Activated T-cell treated with anti-CD3 and anti-CD28 coated beads, Interleukin-2, amount 50 U/mL, for 72 hours (primary cell): ENCODE measurements at places on chromosomes 12 and 14. TPM values are rescaled to one million over a fixed set of nuclear protein-coding genes. Genes with fewer than 3 reads are reported as not detected.

Gene GPATCH2L
- 80.1 TPM for total RNA-seq

Gene B4GALNT1
- 2.5 TPM for total RNA-seq

Gene CLEC4D
- total RNA-seq, result not detected

Gene AVPR1A
- total RNA-seq, result not detected

Gene ANO2
- not detected for total RNA-seq

Gene KCNMB4
- 2.2 TPM for total RNA-seq

Gene LTB4R
- total RNA-seq, result 28.5 TPM

Gene WDHD1
- 50.7 TPM for total RNA-seq

GRCh38 chr14:26128931-26129671, 468.7 kb downstream of the NOVA1 start:
- H3K36me3 ChIP-seq, result no peaks in the 10 kb centered on the region
- H3K4me1 ChIP-seq, result no peaks in the 10 kb centered on the region
- H3K4me3 ChIP-seq, result no peak overlapping the region

GRCh38 chr12:76896274-76896673, 17.5 kb upstream of the CSRP2 start:
- no peaks in the 10 kb centered on the region for H3K36me3 ChIP-seq
- no peak overlapping the region for H3K4me3 ChIP-seq
- no peak overlapping the region for H3K27ac ChIP-seq

DNA sequence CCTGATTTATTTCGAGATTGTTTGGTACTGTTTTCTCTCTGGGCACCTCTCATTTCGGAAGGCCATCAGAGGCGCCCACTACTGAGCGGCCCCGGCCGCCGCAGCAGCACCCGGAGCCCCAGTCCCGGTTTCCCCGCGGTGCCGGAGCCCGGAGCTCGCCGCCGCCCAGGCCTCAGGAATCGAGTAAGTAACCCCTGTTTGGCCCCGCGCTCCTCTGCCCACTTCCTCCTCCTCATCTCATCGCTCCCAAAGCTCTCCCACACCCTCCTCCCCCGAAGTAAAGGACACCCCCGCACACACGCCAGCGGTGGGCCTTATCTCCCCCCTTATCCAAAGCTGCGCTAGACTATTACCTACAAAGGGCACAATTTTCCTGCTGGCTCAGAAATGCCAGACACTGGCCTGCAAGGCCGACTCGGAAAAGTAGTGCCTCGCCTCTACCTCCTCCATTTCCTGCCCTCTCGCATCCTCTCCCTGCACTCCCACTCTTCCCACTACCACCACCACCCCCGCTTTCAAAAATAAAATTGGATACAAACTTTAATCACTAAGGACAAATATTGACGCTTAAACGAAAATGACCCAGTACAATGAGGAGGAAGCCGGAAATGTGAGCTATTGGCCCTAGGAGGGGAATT, 637 bp upstream of the FOXG1 start:
- DNase-seq, result no peak
- peak overlapping the region; percentile 64 for H3K4me3 ChIP-seq
- peaks cover 14% of the 10 kb centered on the region for H3K36me3 ChIP-seq
- H3K27ac ChIP-seq, result peak overlapping the region; percentile 65

DNA sequence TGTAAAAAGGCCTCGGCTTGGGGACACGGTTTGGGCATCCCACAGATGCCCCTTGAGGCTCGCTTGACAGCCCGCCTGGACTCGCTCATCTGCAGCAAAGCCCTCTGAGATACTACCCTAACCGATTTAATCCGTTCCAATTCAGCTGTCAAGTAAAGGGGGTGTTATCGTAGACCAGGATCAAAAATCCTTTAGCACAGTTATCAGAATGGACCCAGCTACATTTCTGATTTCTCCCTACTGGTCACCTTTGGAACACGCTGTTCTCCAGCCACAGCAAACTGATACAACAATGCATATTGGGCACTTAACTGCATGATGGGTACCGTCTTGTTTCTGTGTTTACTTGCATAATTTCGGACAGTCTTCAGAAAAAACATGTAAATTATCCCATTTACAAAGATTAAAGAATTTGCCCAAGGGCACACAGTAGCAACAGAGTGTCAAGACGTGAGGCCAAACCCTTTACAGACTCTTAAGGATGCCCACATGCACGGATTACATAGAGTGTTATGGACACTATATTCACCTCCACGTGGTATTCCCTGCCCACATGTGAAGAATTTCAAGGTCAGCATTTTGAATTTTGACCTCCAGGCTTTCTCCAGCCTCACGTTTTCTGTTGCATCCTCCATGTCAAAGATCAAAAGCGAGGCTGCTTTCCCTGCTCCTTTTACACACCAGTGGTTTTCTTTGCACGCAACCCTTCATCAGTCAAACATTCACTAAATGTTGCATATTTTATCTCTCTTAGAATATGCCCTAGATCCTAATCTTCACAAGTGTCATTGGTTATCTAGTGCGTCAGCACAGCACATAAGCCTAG, 3.2 kb upstream of the DUSP6 start:
- H3K27ac ChIP-seq, result no peak overlapping the region
- peaks cover 25% of the 10 kb centered on the region for H3K4me1 ChIP-seq
- no peak for DNase-seq
- H3K27me3 ChIP-seq, result peaks cover 11% of the 10 kb centered on the region
- peaks cover 12% of the 10 kb centered on the region for H3K36me3 ChIP-seq

DNA sequence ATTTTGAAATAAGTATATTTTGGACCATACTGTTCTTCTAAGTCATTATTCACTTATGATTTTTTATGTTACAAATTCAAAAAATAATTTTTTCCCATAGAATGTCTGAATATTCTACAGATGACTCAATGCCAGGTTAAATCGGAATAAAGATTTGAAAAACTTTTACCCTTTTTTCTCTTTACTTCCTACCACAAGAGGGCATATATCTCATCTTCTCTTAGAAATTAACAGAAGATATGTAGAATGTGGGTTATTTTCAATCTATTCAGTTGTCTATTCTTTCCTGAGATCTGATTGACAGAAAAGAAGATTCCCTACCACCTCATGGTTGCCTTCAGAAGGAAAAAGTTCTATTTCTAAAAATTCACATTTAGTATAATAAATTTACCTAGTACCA, 53.0 kb upstream of the KITLG start:
- no peak overlapping the region for H3K4me3 ChIP-seq
- H3K27me3 ChIP-seq, result peaks cover 6% of the 10 kb centered on the region
- H3K4me1 ChIP-seq, result no peaks in the 10 kb centered on the region
- H3K36me3 ChIP-seq, result no peaks in the 10 kb centered on the region

DNA sequence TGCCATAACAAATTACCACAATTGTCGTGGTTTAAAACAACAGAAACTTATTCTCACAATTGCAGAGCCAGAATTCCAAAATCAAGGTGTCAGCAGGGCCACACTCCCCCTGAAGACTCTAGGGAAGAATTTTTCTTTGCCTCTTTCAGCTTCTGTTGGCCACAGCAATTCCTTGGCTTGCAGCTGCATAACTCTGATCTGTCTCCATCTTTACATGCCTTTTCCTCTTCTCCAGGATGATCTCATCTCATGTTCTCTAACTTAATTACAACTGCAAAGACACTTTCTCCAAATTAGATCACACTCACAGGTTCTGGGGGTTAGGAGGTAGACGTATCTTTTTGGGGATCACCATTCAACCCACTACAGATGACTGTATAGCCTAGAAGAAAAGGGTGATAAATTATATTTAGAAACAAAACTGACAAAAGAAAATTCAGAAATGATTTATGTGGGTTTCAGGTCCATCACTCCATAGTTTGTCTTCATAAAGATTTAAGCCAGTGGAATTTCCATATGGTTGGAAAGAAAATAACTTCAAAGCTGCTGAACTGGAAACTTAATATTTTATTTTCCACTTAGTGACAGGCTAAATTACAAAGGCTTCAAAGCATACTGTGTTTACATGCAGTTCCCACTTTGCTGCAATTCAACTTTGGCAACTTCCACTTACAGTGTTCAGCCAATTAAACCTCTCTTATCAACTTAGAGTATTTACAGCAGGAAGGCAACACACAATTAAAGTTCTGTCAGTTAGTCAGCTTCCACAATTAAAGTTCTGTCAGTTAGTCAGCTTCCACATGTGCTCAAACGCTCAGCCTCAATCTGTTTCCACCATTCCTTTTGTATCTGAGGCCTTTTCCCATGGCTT, 213.3 kb downstream of the EPS8 start:
- peaks cover 56% of the 10 kb centered on the region for H3K4me1 ChIP-seq
- no peak for DNase-seq
- peaks cover 5% of the 10 kb centered on the region for H3K36me3 ChIP-seq
- no peaks in the 10 kb centered on the region for H3K27me3 ChIP-seq

DNA sequence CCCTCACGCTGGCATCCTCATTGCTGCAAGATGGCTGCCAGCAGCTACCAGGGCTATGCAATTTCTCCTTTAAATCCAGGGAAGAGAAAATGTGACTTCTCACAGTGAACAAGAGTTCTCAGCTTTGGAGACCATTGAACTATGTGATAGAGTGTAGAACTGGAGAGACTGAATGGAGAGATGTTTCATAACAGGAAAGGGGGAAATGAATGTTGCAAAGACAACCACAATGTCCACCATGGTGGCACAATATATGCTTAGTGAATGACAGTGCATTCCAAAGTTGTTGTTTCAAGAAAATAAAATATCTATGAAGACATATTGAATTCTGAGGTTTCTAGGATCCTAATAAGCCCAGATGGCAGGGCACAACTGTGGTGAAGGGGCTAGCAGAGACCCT, 13.2 kb upstream of the COCH start:
- DNase-seq, result no peak
- no peaks in the 10 kb centered on the region for H3K36me3 ChIP-seq
- H3K4me1 ChIP-seq, result peaks cover 6% of the 10 kb centered on the region
- no peak overlapping the region for H3K27ac ChIP-seq
- H3K4me3 ChIP-seq, result no peak overlapping the region

DNA sequence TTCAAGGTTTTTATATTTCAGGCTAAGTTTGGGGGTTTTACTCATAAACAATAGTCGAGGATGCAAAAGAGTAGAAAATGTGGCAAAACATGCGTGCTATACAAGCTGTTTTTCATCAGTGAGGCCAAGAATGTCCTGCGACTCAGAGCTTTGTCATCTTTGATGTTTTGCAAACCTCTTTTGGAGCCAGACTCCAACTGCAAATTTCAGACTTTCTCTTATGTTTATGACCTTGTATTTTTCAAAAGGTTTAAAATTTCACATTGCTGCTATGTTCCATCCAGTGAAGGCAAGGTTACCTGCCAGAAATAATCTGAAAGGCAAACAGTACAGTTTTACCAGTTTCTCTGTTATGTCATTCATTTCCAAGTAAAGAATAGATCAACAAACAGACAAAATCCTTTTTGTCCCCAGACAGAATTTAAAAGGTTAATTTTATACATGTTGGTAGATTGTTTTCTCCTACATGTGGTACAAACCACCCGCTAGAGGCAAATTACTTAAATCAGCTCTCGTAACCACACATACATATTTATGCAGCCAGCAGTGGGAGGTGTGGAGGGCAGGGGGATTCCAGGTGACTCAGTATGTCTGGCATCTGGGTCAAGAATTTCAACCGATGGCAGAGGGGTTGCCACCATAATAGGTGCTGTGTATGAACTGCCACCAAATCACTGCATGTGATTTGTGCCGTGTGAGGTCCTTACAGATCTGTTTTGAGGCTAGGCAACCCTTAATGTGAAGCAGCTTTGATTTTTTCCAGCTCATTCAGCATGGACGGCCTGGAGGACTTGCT, 119.8 kb upstream of the CPM start:
- peak; percentile 84 for DNase-seq
- peaks cover 51% of the 10 kb centered on the region for H3K4me1 ChIP-seq
- H3K27me3 ChIP-seq, result peaks cover 46% of the 10 kb centered on the region
- H3K27ac ChIP-seq, result peak overlapping the region; percentile 51
- H3K36me3 ChIP-seq, result peaks cover 3% of the 10 kb centered on the region

GRCh38 chr12:74317741-74318140, 219.9 kb upstream of the ATXN7L3B start:
- no peaks in the 10 kb centered on the region for H3K4me1 ChIP-seq
- no peak overlapping the region for H3K4me3 ChIP-seq
- no peaks in the 10 kb centered on the region for H3K27me3 ChIP-seq
- no peak overlapping the region for H3K27ac ChIP-seq
- no peak for DNase-seq

DNA sequence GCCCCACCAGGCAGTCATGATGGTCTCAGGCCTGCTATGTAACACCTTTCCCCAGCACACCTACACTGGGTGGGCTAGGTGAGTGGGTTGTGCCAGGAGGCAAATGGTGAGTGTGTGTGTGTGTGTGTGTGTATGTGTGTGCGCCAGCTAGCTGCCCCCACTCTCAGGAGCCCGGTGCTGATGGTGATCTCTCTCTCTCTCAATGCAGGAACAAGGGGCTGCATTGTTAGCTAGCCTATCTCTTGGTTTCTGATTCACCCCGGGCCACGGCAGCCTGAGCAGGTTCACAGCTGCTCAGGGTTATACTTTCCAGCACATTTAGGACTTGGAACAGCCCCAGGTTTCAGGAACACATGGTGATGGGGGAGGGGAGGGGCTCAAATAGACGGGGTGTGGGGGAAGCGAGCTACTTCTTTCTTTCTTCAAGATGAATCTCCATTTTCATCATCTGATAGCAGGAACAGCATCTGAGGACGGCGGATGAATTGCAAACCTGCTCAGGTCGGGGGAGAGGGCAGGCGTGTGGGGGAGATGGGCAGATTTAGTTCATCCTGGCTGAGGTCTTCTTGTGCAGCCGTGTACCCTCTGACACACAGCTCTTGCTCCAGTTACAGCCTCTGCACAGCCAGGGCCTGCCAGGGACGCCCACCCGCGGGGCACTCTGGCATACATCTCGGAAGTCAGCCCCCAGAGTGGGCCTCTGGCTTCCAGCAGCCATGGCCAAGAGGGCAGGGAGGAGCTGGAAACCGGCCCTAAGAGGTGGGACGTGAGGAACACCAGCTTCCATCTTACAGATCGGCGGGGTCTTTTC, 137.6 kb downstream of the ZFP36L1 start:
- no peaks in the 10 kb centered on the region for H3K36me3 ChIP-seq
- H3K4me1 ChIP-seq, result peaks cover 10% of the 10 kb centered on the region
- H3K4me3 ChIP-seq, result no peak overlapping the region

DNA sequence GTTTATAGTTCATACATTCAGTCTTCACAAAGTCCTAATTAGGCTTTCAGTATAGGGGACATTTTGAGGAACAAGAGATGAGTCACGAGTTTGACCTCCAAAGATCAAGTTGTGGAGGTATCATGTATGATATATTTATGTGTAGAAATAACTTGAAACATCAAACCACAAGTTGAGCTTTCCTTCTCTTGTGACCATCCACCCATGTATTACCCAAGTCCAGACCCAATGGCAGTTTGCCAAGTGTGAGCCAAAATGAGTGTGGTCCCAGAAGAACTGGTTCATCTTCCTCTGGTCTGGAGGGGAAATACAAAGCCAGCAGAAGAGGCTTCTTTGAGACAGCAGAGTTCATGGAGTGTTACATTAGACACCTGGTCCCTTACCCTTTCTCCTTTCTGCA, 104.9 kb downstream of the ATP23 start:
- peaks cover 8% of the 10 kb centered on the region for H3K36me3 ChIP-seq
- DNase-seq, result no peak
- peaks cover 14% of the 10 kb centered on the region for H3K27me3 ChIP-seq
- no peak overlapping the region for H3K4me3 ChIP-seq
- no peaks in the 10 kb centered on the region for H3K4me1 ChIP-seq
- no peak overlapping the region for H3K27ac ChIP-seq

GRCh38 chr12:24599736-24600135, 349.2 kb downstream of the BCAT1 start:
- no peak for DNase-seq
- no peak overlapping the region for H3K27ac ChIP-seq
- H3K4me1 ChIP-seq, result peaks cover 13% of the 10 kb centered on the region
- no peak overlapping the region for H3K4me3 ChIP-seq
- H3K27me3 ChIP-seq, result peaks cover 12% of the 10 kb centered on the region
- no peaks in the 10 kb centered on the region for H3K36me3 ChIP-seq
